ENCODE measurements at places on chromosomes 6 and 20. TPM values are rescaled to one million over a fixed set of nuclear protein-coding genes. Genes with fewer than 3 reads are reported as not detected.

DNA sequence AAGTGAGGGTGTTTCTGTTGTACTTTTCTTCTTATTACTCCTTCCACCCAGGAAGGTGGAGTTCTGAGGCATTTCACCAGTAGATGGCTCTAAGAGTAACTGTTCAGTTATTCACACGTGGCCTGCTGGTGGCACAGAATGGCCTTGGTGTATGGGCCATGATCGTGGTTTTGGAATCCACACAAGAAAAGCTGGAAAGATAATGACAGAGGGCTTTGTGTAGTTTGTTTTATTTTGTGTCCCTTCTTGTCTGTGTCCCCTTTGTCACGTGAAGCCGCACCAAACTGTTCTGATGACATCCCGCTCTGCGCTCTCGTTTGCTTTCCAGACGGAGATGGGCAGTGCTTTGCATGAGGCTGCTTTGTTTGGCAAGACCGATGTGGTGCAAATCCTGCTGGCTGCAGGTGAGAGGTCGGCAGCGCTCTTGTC, 93.4 kb downstream of the ANKS1A start:
- no peak for DNase-seq

GRCh38 chr20:57808264-57809070, 98.7 kb upstream of the PMEPA1 start:
- DNase-seq = no peak

DNA sequence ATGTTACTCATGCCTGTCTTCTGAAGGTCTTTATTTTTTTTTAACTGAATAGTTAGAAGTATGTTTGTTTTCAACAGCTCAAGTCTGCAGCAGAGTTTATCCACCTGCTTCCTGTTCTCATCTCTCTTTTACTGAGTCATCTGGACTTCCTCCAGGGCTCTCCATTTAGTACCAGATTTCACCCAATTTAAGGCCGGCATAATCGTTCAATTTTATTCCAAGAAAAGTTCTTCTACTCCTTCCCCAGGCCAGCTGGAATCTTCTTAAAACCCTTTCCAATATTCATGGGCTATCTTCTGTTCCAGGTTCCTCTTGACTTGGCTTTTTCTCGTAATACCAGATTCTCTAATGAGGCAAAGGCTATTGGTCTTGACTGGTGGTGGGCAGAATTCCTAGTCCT, 79.0 kb upstream of the LAMA2 start:
- DNase-seq = no peak

GRCh38 chr20:63007360-63007645, 539 bp upstream of the BHLHE23 start:
- peak; percentile 58 for DNase-seq

The SALL4 gene
- total RNA-seq = 2.4 TPM

The FHL5 gene
- 2.1 TPM for total RNA-seq

All from pancreas (tissue), 10 donors.